ENCODE measurements at places on chromosomes 1 and 21. TPM values are rescaled to one million over a fixed set of nuclear protein-coding genes. Genes with fewer than 3 reads are reported as not detected.

Gene KCNJ15
- total RNA-seq = 0.50 TPM

Gene TGFB2
- total RNA-seq = 23.7 TPM

Gene SLC66A1
- 23.2 TPM for total RNA-seq

Gene CAMK2N1
- 38.9 TPM for total RNA-seq

Gene ARHGEF16
- 3.2 TPM for total RNA-seq

Gene FBLIM1
- 20.9 TPM for total RNA-seq

Gene DBT
- total RNA-seq = 3.2 TPM

Gene TNFRSF9
- 3.4 TPM for total RNA-seq

Gene AADACL3
- not detected for total RNA-seq

Gene TTC39A
- 1.6 TPM for total RNA-seq
